Stimulated activated CD4-positive, alpha-beta T cell treated with anti-CD3 and anti-CD28 coated beads, Interleukin-12 subunit alpha, Interleukin-12 subunit beta, amount 100 ng/mL, for 24 hours (primary cell): ENCODE measurements at places on chromosomes 6 and 20.

DNA sequence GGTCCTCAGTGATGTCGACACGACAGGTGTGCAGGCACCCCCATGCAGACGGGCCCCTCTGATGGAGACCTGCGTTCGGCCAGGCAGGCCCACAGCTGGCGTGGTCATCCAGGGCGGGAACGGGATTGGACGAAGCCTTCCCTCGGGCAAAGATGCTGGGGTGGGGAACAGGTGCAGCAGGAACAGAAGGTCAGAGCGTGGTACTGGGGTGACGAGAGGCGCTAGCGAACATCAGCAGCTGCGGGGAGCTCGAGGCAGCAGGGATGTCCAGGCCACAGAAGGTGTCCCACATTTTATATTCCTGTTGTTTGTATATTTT, 96.2 kb downstream of the SLC22A23 start:
- no peak for DNase-seq

GRCh38 chr6:149448821-149449453, 35.9 kb downstream of the ZC3H12D start:
- DNase-seq: no peak

DNA sequence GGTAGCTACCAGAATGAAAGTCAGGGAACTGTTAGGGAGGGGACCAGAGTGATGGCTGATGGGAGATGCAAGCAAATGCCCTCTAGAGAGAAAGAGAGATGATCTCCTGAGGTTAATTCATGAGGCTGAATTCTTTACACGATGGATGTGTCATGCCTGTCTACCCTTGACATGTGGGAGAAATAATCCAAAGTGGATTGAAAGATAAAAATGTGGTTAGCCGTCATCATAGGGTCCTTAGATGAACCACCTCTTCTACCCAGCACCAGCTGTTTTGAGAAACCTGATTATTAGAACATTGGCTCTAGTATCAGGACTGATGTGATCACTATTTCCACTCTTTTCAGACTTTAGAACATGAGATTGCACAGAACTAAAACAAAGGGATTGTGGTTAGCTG, 53.6 kb downstream of the SOBP start:
- no peak for DNase-seq

DNA sequence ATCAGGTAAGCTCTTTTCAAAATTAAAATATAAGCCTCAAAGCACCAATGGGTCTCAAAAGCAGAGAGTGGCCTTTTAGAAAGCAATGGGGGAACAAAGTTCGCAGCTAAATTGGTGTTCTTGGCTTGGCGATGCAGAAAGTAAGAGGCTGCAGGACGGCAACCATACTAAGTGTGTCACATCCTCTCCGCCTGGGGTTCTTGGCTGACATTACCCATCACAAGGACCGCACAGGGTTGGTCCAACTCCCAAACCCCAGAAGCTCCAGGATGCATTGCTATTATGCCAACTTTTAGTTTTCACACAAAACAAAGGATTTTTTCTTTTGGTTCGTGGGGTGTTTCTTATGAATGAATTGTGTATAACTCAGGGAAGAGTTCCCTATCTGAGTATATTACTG, 124.8 kb downstream of the PRKN start:
- no peak for DNase-seq

DNA sequence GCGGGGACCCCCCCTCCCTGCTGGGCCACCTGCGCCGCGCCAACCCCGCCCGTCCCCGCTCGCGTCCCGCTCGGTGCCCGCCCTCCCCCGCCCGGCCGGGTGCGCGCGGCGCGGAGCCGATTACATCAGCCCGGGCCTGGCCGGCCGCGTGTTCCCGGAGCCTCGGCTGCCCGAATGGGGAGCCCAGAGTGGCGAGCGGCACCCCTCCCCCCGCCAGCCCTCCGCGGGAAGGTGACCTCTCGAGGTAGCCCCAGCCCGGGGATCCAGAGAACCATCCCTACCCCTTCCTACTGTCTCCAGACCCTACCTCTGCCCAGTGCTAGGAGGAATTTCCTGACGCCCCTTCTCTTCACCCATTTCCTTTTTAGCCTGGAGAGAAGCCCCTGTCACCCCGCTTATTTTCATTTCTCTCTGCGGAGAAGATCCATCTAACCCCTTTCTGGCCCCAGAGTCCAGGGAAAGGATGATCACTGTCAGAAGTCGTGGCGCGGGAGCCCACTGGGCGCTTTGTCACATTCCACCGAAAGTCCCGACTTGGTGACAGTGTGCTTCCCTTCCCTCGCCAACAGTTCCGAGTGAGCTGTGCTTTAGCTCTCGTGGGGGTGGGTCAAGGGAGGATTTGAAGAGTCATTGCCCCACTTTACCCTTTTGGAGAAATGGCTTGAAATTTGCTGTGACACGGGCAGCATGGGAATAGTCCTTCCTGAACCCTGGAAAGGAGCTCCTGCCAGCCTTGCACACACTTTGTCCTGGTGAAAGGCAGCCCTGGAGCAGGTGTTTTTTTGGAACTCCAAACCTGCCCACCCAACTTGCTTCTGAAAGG, 2.1 kb downstream of the VEGFA start:
- DNase-seq: peak; percentile 45

DNA sequence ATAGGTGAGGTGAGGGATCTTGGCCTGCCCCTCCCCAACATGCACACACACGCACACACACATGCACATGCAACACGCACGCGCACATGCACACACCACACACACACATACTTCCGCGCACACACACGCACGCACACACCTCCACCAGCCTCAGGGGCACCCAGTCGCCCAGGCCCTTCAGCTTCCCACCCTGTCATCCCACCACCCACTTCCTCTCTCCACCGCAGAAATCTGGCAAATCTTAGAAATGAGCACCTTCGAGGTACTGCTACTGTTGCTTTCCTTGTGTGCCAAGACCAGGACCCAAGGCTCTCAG, 1.2 kb downstream of the SPDEF start:
- DNase-seq: no peak

- DNase-seq: no peak
Observed at GRCh38 chr6:42236682-42237473, 19.2 kb upstream of the MRPS10 start.

- DNase-seq: no peak
Observed at GRCh38 chr6:75748003-75748742, 866 bp upstream of the MYO6 start.

DNA sequence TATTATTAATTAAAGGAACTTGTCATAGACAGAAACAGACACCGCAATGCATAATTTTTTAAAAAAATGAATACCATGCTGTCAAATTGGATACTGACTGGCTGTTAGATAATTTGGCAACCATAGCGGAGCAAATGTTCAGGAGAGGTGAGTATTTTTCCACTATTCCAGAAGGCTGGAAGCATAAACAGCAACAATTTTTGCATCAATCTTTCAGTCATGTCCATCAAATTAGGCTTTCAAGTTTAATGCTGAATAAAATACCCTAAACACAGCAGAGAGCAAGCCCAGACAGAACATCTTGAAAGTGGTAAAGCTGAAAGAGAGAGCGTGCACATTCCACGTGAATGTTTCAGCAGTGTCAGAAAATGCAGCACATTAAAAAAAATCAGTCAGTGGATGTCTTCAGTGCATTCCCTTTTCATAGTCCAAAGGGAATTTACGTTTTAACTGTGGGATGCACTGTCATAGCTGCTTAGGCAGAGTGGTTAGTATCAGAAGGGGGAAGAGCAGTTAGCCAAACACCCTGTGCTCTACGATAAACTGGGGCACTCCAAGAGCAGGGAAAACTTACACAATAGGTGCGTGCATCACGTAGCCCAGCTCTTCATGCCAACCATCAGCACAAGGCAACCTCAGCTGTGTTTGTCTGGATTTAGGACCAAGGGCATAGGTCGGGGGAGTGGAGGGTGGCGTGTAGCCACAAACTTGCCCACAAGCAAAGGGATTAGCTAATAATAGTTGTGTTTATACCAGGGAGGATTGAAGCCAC, 116.2 kb upstream of the STMND1 start:
- DNase-seq: no peak

DNA sequence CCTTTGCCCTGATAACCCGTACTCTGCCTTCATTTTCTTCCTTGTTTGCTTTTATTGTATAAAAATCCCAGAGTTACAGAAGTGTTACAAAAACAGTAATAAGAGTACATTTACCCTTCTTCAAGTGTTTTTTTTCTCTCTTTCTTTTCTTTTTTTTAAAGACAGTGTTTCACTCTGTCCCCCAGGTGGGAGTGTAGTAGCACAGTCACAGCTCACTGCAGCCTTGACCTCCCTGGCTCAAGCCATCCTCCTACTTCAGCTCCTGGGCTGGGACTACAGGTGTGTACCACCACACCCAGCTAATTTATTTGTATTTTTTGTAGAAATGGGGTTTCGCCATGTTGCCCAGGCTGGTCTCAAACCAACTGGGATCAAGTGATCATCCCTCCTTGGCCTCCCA, 402.7 kb downstream of the CDKAL1 start:
- no peak for DNase-seq

GRCh38 chr6:150800674-150801314, 64.7 kb upstream of the MTHFD1L start:
- DNase-seq: no peak

DNA sequence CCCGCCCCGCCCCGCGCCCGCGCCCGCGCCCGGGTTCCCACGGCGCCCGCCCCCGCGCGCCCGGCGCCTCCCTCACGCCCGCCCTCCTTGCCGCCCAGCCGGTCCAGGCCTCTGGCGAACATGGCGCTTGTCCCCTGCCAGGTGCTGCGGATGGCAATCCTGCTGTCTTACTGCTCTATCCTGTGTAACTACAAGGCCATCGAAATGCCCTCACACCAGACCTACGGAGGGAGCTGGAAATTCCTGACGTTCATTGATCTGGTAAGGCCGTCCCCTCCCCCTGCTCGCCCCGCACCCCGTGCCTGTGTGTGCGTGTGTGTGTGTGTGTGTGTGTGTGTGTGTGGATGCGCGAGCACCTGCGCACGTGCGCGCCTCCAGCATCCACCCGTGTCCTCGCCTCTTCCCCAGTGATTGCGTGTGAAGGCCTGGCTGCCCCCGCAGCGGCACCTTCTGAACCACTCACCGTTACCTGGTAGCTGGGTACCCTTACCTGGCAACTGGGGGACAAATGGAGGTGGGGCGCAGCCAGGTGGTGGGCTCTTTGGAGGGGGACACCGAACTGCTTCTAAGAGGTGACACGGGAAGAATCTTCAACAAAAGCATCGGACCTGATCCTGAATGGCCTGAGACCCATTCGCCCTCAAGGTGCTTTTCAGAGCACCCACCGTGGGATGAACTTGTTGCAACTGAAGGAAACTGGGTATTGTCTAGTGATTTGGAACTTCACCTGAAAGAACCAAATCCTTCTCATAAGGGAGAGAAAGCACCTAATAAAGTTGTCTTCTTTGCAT, at the start of gene AIG1:
Gene AIG1 (plus strand): TSS at position 84 of the 791 bp plus-strand sequence. CDS start 37 bp downstream, at position 121.
- peak; percentile 51 for DNase-seq

- no peak for DNase-seq
Observed at GRCh38 chr6:146546443-146547043, 2.9 kb downstream of the RAB32 start.

GRCh38 chr6:111799576-111800258, 73.5 kb downstream of the FYN start:
- DNase-seq: no peak

DNA sequence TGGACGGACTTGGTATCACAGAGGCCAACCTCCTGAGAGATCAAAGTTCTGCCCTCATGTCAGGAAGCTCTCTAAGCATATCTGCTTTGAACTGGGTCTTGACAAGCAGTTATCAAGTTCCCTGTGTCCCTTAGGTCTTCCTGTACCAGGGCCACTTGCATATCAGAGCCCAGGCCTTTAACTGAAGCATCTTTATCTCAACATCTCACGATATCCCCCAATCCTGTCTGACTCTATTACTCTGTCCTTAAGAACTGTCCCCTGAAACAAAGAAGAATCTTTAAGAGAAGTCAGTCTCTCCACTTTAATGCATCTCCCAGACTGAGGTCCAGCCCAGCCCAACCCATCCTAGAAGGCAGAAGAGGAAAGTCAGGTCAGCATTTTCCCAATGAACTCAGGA, 8.2 kb downstream of the MAS1L start:
- no peak for DNase-seq

DNA sequence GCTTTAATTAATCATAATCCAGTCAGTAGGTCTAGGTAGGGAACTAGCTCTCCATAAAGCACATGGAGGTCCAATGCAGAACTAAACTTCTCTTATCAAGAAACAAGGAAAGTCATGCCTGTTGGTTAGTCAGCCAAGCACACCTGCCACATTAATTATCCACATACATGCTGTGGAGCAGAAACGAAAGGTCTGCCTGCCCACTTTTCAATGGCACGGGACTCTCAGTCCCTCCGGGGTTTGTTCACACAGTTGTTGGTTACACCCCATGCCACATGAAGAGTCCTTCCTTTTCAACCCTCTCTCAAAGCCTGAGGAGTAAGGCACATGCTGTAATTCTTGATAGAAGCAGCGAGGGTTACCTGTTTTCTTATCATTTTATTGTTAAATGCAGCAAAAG, 1096.4 kb upstream of the MAP3K7 start:
- no peak for DNase-seq

- no peak for DNase-seq
Observed at GRCh38 chr6:157879034-157879872, 56.2 kb downstream of the SNX9 start.

DNA sequence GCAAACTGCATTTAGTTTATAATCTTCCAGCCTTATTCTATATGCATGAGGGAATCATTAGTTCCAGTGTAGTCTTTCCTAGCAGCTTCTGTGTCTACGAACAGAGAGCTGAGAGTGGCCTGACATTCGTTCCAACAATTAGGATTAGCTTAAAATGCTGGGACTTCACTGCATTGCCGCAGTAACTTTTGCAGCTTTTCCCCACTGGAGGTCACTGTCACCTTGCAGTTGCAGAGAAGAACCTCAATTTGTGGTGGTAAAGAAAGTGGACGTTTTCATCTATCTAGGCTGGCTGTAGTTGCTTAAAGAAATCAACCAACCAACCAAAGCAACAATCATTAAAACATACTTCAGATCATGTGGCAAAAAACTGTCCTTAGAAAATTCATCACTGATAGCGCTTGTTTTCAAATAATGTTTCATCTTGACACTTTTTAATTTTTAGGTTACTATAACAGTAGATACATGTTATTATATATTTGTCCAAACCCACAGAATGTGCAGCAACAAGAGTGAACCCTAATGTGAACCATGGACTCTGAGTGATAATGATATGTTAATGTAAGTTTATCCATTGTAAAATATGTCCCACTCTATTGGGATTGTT, 12.2 kb downstream of the MYLK4 start:
- no peak for DNase-seq

- no peak for DNase-seq
Observed at GRCh38 chr6:157586476-157587126, 205.6 kb downstream of the ZDHHC14 start.

- no peak for DNase-seq
Observed at GRCh38 chr20:42276718-42277602, 658.8 kb upstream of the CHD6 start.
